ENCODE measurements at places on chromosomes 13 and 19. TPM values are rescaled to one million over a fixed set of nuclear protein-coding genes. Genes with fewer than 3 reads are reported as not detected.

DNA sequence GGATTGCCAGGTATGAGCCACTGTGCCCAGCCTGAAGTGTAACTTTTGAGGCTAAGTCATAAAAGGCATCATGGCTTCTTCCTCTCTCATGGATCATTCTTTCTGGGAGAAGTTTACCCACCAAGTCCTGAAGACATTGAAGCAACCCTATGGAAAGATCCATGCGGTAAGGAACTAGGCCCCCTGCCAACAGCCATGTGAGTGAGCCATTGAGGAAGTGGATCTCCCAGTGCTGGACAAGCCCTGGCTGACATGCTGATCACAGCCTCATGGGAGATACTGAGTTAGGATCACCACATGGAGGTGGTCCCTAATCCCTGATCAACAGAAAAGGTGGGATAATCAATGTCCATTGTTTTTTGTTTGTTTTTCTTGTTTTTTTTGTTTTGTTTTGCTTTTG is 3.3 kb upstream of the NUDT19 start:
- H3K27me3 ChIP-seq = peaks cover 12% of the 10 kb centered on the region
- no peak for DNase-seq
- no peak overlapping the region for H3K4me3 ChIP-seq
- H3K4me1 ChIP-seq = peaks cover 14% of the 10 kb centered on the region

LCP1 gene
- 17.0 TPM for total RNA-seq

GRCh38 chr13:110419381-110419791 is 112.3 kb downstream of the COL4A2 start:
- H3K4me3 ChIP-seq = no peak overlapping the region
- no peak overlapping the region for H3K27ac ChIP-seq
- DNase-seq = no peak
- peaks cover 2% of the 10 kb centered on the region for H3K36me3 ChIP-seq

DNA sequence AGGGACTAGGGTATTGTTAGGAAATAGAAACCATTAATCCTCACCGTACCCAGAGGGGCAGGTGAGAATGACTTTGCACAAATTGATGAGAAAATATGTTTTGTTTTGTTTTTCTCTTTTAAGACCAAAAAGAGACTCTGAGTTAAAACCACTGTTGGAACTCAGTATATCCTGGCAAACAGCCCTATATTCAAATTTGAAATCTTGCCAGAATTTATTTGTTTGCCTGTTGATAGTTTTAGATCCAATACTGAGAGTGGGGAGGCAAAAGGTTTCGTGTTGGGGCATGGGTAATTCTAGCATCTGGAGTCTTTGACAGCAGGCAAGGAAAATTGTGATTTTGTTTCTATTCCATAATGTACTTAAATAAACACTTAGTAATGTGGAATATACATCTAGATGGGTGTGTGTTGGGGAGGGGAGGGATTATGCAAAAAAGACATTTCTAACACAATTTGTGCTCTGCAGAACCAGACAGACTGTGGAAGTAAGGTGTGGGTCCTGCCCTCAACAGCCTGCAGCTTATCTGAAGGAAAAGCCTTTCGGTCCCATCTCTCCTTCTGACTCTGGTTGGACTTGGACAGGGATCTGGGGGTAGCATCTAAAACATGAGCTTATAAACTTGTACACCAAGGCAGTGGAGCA is 190.7 kb downstream of the OXGR1 start:
- H3K4me1 ChIP-seq = peaks cover 8% of the 10 kb centered on the region
- peak overlapping the region; percentile 37 for H3K27ac ChIP-seq
- peaks cover 42% of the 10 kb centered on the region for H3K27me3 ChIP-seq
- no peaks in the 10 kb centered on the region for H3K36me3 ChIP-seq
- no peak overlapping the region for H3K4me3 ChIP-seq

- DNase-seq = no peak
- no peak overlapping the region for H3K4me3 ChIP-seq
- no peak overlapping the region for H3K27ac ChIP-seq
- no peaks in the 10 kb centered on the region for H3K36me3 ChIP-seq
Observed at GRCh38 chr19:31144075-31144870, 205.0 kb downstream of the TSHZ3 start.

MEGF8 gene
- total RNA-seq = 51.9 TPM

PRKCG gene
- total RNA-seq = 6.5 TPM

DNA sequence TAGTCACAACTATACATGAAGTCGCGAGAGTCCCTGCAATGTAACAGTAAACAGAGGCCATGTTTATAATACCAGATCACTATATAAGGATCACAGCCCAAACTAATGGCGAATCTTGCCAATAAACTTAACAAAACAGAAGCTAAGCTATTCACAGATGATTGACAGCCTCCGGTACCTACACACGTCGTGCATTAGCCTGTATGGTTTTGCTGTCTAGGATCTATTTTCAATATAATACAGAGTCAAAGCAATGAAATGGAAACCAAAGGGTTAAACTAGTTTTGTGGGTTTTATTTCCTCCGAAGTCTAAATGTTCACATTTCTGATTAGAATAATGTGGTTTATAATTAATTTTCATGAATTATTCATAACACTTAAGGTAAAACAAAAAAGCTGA is 10.1 kb downstream of the ANKRD10 start:
- H3K4me3 ChIP-seq = no peak overlapping the region
- peaks cover 15% of the 10 kb centered on the region for H3K36me3 ChIP-seq
- no peaks in the 10 kb centered on the region for H3K27me3 ChIP-seq

DNA sequence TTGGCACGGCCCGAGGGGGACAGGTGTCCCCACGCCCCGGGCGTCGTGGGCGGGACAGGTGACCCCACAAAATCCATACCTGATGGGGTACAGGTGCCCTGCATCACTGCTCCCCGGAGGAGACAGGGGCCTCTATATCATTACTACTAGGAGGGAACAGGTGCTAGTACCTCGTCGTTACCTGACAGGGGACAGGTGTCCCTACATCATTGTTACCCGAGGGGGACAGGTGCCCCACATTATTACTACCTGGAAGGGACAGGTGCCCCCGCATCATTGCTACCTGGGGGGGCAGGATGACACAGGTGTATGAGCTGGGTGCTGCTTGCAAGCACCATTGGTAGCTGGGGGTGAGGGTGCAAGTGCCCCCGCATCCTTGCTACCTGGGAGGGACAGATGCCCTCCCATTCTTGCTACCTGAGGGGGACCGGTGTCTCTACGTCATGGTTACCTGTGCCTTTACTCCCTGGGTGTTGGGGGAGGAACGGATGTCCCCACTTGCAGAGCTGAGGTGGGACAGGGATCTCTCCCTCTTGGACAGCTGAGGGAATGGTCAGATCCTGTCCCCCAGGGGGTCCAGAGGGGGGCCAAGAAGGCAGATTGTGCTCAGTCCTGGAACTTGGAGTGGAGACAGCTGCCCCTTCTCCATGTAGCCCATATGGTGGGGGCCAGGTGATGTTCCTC is 620 bp downstream of the CRTC1 start:
- H3K27ac ChIP-seq = peak overlapping the region; percentile 37
- peaks cover 1% of the 10 kb centered on the region for H3K36me3 ChIP-seq
- H3K4me1 ChIP-seq = peaks cover 8% of the 10 kb centered on the region
- DNase-seq = no peak
- no peaks in the 10 kb centered on the region for H3K27me3 ChIP-seq

ZNF541 gene
- not detected for total RNA-seq

DNA sequence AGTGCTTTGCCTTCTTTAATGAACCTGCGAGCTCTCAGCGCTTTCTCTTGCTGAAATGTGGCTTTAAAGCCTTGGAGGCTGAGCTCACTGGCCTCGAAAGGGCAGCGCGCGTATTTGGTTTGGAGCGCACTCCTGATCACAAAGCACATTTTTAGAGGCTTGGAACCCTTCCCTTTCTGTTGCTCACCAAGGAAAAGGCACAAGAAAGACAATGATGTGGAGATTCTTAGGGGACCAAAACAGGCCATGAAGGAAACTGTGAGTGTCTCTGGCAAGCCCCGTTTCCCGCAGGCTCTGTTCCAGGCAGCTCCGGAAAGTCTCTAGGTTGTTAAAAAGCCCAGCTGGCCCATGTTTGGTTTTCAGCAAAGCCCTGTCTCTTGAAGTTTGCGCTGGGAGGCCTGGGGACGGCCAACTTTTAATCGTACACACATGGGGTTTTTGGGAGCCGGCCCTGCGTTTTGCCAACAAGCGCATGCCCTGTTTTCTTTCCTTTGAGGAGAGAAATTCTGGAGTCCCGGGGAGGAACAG is 9.4 kb upstream of the SPC24 start:
- no peak for DNase-seq
- H3K4me3 ChIP-seq = no peak overlapping the region
- no peak overlapping the region for H3K27ac ChIP-seq

GDF15 gene
- total RNA-seq = 14.4 TPM

DNA sequence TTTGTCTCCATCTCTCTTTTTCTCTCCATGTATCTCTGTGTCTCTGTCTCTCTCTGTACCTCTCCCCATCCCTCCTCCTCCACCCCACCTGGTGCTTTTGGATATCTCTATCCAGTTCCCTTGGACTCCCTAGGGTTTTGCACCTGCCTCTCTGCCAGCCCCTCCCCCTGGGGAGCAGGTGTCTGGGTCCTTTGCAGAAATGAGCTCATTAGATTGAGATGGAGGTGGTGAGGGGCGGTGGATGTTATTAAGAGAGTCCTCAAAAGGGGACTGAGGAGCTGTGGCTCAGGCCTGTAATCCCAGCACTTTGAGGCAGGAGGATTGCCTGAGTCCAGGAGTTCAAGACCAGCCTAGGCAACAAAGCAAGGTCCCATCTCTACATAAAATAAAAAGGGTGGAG is 2.1 kb downstream of the KCNN4 start:
- no peak overlapping the region for H3K4me3 ChIP-seq
- H3K27me3 ChIP-seq = peaks cover 69% of the 10 kb centered on the region
- H3K4me1 ChIP-seq = peaks cover 17% of the 10 kb centered on the region
- H3K27ac ChIP-seq = no peak overlapping the region
- DNase-seq = no peak

- peak; percentile 97 for DNase-seq
- peaks cover 17% of the 10 kb centered on the region for H3K4me1 ChIP-seq
- no peaks in the 10 kb centered on the region for H3K27me3 ChIP-seq
- peak within 1 kb of the TSS; percentile 87 for H3K4me3 ChIP-seq
- peaks cover 11% of the 10 kb centered on the region for H3K36me3 ChIP-seq
- H3K27ac ChIP-seq = peak within 1 kb of the TSS; percentile 97
Observed at GRCh38 chr19:6464070-6464873, at the start of gene CRB3. CRB3 (plus strand) TSS chr19:6464271; CDS start chr19:6464702, 431 bp downstream.

GRCh38 chr19:28196101-28196500 is 1016.9 kb downstream of the UQCRFS1 start:
- H3K4me3 ChIP-seq = no peak overlapping the region
- peaks cover 19% of the 10 kb centered on the region for H3K27me3 ChIP-seq
- peaks cover 4% of the 10 kb centered on the region for H3K4me1 ChIP-seq
- no peaks in the 10 kb centered on the region for H3K36me3 ChIP-seq

KLK14 gene
- total RNA-seq = 0.89 TPM

- peak overlapping the region; percentile 29 for H3K4me3 ChIP-seq
- no peak for DNase-seq
- H3K36me3 ChIP-seq = peaks cover 11% of the 10 kb centered on the region
- no peaks in the 10 kb centered on the region for H3K27me3 ChIP-seq
- H3K4me1 ChIP-seq = peaks cover 40% of the 10 kb centered on the region
Observed at GRCh38 chr19:958967-959855, 24.9 kb upstream of the WDR18 start.

WDR18 gene
- total RNA-seq = 72.3 TPM

CACNG7 gene
- total RNA-seq = 0.18 TPM

DNA sequence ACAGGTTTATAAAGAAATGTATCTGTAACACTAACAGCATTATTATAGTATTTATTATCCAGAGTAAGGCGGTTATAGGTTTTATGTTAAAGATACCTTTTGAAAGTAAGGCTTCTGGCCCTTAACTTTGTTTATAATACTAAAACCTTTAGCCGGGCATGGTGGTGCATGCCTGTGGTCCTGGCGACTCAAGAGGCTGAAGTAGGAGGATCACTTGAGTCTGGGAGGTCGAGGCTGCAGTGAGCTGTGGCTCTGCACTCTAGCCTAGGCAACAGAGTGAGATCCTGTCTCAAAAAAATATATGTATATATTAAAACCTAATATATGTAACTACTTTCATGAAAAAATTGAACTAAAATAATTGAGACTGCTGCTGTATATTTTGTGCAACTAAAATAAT is 98.7 kb upstream of the KLF5 start:
- peak overlapping the region; percentile 96 for H3K27ac ChIP-seq
- peak overlapping the region; percentile 64 for H3K4me3 ChIP-seq
- no peak for DNase-seq
- no peaks in the 10 kb centered on the region for H3K27me3 ChIP-seq
- peaks cover 14% of the 10 kb centered on the region for H3K4me1 ChIP-seq
- peaks cover 25% of the 10 kb centered on the region for H3K36me3 ChIP-seq

ZNF606 gene
- 48.6 TPM for total RNA-seq

GRCh38 chr13:48580185-48580803 is 47.4 kb upstream of the RCBTB2 start:
- H3K27ac ChIP-seq = no peak overlapping the region
- H3K4me1 ChIP-seq = peaks cover 19% of the 10 kb centered on the region
- no peaks in the 10 kb centered on the region for H3K36me3 ChIP-seq
- DNase-seq = peak; percentile 57

KRTDAP gene
- total RNA-seq = 1.6 TPM

GRCh38 chr13:46893221-46893740 is 3.6 kb downstream of the HTR2A start:
- H3K27me3 ChIP-seq = peaks cover 71% of the 10 kb centered on the region
- H3K4me1 ChIP-seq = peaks cover 7% of the 10 kb centered on the region
- H3K4me3 ChIP-seq = no peak overlapping the region
- no peaks in the 10 kb centered on the region for H3K36me3 ChIP-seq

ARRDC5 gene
- not detected for total RNA-seq

ZNF468 gene
- total RNA-seq = 38.8 TPM

Measured in progenitor cell of endocrine pancreas (in vitro differentiated cells).